Ecto neural progenitor cell (in vitro differentiated cells): ENCODE measurements at places on chromosomes 2 and 18.

GRCh38 chr2:96498021-96498431, 7.1 kb downstream of the NEURL3 start:
- no peak for DNase-seq

GRCh38 chr18:51017140-51017879, 12.7 kb upstream of the SMAD4 start:
- peak; percentile 56 for DNase-seq

- no peak for DNase-seq
These were observed 2.5 kb upstream of the C2orf15 start for GRCh38 chr2:99139003-99139402.

GRCh38 chr18:48611785-48612480, 73.1 kb downstream of the CTIF start:
- DNase-seq, result no peak

GRCh38 chr2:118855451-118856279, 8.2 kb upstream of the EN1 start:
- DNase-seq, result peak; percentile 96
